ENCODE measurements at places on chromosomes 2 and 18.

GRCh38 chr18:47915229-47915628 is 15.2 kb downstream of the SMAD2 start:
- DNase-seq = no peak

DNA sequence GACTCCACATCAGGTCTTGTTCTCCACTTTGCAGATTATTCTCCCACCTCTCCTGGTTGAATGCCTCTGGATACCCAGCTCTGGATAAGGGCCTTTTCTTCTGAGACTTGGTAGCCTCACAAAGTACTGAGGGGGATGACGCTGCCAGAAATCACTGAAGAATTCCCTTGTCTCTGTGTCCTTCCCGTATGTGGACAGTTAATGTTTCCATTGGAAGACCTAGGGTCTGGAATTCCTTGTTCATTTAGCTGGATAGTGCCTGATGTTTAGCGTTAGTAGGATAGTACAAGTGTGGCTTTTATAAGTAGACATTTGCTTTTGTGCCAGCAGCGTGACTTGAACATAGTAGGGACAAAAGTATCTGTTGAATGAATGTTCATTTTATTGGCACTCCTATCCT is 76.9 kb downstream of the CLHC1 start:
- DNase-seq = no peak

DNA sequence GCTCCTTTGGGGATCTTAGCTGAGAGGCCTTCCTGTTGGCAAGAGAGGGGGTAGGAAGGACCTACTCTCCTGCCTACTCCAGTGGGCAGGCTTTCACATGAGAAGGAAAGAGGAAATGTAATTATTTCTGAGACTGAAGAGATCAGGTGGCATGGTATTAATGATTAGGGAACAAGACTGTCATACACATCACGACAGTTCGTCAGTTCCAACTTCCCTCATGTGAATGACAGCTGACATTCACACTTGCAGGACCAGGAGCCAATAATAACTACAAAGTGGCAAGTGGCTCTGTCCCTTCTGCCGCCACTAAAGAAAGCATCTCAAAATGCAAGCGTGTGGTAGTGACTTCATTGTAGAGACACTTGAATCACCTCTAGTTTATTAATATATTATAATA is 90.0 kb downstream of the ZCCHC2 start:
- no peak for DNase-seq

DNA sequence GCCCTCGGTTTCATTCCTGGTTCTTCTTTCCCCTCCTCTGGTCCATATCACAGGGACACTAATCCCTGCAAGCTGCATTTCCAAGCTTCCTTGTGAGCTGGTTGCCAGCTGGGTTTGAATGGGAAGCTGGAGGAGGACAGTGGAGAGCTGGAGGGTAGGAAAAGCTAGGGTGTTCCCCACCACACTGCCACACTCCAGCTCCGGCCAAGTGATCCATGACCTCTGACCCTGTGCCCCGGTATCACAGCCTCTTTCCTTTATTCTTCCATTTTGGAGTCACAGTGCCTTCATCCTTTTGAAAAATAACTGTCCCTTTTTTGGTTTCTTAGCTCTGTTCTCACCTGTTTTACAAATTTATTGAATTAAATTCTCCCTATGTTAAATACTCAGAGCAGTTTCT is 13.1 kb upstream of the NR4A2 start:
- DNase-seq = no peak

DNA sequence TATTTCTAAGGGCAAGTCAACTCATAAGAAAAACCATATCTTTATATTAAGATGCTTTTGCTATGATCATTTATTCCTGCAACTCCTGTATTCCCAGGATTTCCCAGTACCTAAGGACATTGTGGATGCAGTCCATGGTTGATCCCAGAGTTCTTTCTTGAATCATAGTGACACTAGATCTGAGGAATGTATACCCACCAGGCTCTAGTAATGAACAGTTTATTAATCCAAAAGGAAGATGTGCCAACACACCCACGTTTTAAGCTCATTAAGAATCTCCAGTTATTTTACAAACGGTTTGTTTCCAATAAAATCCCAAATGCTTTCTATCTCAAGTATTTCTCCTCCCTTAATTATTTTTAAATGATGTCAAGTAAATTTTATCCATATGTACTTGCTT is 210.8 kb upstream of the ZEB2 start:
- DNase-seq = no peak

DNA sequence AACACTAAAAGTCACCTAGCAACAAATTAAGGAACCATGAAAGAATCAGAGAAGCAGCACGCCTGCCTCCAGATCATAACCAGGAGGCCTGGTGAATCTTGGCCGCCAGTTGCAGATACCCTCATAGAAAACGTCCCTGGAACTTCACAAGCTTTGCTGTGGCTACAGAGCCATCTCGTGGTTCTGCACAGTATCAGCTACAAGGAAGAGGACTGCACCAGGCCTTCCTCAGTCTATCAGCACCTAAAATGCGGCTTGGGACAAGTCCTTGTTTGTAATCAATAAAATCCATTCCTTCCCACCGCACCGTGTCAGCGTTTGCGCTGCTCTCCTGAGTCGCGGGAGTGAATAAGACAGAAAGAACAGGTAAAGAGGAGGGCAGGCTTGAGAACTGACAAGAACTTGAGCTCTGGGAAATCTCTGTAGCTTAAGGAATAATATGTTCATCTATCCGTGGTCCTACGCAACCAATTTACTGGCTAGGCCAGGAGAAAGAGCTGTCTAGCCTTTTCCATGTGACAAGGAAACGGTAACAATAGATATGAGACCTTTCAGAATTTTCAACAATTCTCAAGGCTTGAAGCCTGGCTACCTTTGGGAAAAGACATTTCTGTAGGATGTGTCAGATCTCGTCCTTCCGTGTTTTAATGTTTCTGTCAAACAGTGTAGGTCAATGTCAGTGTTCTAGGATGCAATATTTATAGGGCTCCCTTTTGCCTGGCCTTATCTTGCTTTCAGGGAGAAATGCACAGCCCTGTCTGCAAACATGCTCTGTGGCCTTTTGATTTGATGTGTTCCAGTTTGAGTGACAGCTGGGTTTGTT is 128.5 kb upstream of the RAB12 start:
- no peak for DNase-seq

- no peak for DNase-seq
These were observed 1.7 kb downstream of the APOB start for GRCh38 chr2:21041943-21042707.

GRCh38 chr2:8590938-8591337 is 90.9 kb upstream of the ID2 start:
- no peak for DNase-seq

GRCh38 chr2:8254791-8255447 is 426.9 kb upstream of the ID2 start:
- no peak for DNase-seq

DNA sequence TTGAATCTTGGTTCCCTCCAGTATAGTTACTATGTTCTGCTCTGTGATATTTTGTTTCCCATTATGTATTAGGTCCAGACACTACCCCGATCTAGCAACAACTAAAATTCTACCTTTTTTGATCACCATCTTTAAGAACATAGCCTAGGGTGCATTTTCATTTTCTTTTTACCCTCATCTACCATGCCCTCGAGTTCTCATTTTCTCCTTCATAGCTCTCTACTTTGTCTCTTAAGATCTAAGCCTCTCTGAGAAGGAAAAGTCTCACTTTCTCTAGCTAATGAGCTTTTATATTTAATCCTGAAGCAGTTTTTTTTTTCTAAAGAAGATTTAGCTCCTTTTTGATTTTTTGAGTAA is 1089.4 kb upstream of the SLC39A10 start:
- DNase-seq = no peak

GRCh38 chr18:27954226-27954625 is 222.7 kb downstream of the CDH2 start:
- DNase-seq = no peak
